Hippocampal formation (tissue), 2 donors: ENCODE measurements at places on chromosomes 3 and 15.
A peak's percentile ranks its signal among the peaks of the same experiment; 100 is the strongest.

- no peak for DNase-seq
These were observed 5.6 kb downstream of the GMPS start for GRCh38 chr3:155876037-155876436.

DNA sequence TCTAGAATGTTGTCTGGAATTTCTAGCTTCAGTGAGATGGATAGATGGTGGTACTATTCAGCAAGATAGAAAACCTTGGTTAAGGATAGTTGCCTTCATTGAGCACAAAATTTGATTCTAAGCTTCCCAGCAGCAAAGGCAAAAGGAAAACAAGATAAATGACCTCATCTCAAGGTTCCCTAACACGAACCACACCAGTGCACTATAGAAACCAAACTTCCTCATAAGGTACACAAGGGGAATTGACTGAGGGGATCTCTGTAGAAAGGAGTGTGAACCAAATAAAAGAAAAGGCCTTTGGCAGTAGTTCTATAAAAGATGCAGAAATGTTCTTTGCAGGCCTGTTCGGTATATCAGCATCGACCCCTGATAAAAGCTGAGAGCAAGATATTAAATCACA lies 288.9 kb downstream of the SHQ1 start:
- no peak for DNase-seq

DNA sequence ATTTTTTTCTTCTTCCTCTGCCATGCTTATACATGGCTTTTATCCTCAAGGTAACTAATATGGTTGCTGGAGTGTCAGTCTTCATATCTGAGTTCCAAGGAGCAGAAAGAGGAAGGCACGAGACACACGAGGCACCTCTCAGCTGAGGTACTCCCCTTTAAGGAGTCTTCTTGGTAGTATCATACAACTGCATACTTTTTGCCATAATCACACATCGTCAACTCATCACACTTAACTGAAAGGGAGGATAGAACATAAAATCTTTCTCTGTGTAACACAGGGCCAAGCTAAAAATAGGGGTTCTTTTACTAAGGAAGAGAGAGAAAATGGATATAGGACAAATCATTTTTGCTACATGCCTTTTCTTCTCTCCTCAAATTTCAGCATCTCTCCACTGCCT lies 104.2 kb downstream of the OXSM start:
- DNase-seq: no peak

- no peak for DNase-seq
These were observed 88.8 kb downstream of the LARS2 start for GRCh38 chr3:45477041-45477725.

DNA sequence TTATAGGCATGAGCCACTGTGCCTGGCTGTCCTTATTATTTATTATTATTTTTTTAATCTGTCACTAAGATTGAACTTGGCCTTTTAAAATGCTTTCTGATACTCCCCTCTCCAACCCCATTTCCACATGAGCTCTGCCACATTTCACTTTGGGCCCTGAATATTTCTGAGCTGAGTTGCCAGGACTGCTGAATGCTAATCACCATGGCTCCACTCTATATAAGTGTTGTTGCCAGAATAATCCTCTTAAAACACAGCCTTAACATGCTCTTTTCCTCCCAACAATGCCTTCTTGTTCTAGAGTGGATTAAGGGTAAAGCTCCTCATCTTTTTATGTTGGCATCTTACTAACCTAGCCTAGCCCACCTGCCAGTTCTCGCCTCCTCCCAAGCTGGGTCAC lies 124.4 kb downstream of the PDZRN3 start:
- DNase-seq: no peak

- DNase-seq: no peak
These were observed 33.3 kb upstream of the TUBGCP5 start for GRCh38 chr15:23072633-23073032.

DNA sequence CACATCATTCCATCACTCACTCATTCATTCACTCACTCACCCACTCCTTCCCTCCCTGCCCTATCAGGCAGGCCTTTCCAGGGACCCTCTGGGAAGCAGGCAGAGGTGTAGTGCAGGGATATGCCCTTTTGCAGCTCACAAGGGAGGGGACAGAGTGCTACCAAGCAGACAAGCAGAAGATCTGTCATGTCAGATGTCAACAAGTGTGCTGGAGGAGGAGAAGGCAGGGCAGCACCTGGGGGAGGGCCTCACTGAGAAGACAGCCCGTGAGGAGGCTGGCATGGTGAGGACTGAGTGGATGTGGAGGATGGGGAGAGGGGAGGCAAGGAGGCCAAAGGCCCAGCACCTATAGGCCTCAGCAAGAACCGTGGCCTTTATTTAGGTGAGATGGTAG lies 15.3 kb downstream of the ABTB1 start:
- no peak for DNase-seq

- no peak for DNase-seq
These were observed 11.2 kb downstream of the DCBLD2 start for GRCh38 chr3:98890181-98890835.

GRCh38 chr3:67196677-67197076 lies 198.6 kb downstream of the KBTBD8 start:
- no peak for DNase-seq

GRCh38 chr3:185929192-185930151 lies 8.3 kb downstream of the TRA2B start:
- no peak for DNase-seq

DNA sequence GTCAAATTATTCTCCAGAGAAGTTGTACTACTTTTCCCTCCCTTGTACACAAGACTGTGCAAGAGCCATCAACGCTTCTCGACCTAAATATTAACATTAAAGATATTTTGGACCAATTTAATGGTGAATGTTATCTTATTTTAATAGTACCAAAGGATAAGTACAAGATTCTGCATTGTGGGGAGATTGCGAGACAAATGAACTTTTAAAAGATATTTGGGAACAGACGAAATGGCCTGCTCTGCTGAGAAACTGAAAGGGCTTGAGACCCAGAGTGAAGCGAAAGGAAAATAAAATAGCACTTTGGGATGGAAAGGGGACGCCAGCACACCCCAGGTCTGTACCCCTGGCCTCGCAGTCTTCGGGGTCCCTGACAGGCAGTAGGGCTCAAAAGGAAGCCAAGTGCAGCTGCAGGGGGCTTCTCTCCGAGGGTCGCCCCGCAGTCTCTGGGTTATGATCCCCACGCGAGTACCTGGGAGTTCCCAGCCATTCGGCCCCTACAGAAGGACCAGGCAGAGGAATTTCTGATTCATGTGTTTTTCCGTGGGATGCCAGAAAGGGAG lies 97.6 kb upstream of the VGLL3 start:
- DNase-seq: peak; percentile 39

GRCh38 chr3:157204431-157204830 lies 44.5 kb upstream of the CCNL1 start:
- no peak for DNase-seq

GRCh38 chr15:73952171-73952912 lies 26.1 kb downstream of the LOXL1 start:
- DNase-seq: no peak

DNA sequence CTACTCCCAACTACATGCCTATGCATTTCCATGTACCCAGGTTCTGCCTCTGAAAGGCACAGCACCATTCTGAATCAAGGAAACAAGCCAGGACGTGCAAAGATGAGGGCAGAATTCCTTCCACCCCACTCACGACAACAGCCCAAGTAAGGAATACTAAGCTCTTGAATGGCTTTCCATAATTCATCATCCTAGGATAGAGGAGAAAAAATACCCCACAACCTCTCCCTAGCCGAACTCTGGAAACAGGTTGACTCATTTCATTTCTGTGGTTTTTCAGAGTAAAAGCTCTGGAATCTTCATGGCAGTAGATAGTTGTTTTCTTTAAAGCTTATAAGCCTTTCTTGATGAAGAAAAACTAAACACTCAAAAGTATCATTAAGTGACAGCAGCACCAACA lies 77.8 kb downstream of the PDZRN3 start:
- DNase-seq: no peak

DNA sequence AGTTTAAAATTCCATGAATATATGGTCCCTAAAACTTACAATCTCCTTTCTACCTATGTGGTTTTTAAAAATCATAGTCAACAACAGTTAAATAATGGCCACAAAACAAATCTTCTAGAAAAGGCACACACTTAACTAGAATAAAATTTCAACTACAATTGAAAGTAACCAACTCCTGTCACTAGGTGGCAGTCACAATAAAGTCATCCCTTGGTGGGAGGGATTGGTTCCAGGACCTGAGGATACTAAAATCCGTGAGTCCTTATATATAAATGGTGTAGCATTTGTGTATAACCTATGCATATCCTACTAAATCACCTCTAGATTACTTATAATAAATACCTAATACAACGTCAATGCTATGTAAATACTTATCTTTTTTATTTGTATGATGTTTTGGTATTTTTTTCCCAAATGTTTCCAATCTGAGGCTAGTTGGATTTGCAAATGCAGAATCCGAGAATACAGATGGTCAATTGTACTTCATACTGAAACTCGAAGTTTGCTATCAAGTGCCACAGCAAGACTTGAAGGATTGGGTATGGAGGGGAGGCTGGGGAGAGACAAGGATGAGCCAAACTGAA lies 172.6 kb downstream of the FMN1 start:
- peak; percentile 52 for DNase-seq

DNA sequence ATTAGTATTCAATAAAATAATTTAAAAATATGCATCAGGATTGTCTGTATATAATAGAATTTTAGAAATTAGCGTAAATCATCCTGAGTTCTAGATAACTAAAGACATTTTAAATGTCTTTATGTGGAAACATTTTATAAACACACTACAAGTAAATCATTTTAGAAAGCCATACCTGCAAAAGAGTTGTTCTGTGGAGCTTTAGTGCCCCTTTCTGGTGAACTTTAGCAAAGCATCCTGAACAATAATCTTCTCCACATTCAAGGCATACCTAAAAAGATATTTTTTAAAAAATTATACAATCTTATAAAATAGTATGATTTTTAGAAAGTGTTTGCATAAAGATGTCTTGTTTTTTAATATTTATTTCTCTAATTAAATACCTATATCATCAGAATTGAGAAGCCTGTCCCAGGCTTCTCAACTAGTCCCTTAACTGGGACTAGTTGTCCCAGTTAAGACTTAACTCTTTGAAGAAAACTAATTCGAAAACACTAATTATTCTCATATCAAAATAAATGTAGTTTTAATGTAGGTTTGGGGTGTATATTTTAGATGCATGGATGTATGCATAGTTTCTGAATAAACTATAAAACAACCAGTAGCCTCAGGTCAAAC lies 29.7 kb downstream of the ZBBX start:
- DNase-seq: no peak

DNA sequence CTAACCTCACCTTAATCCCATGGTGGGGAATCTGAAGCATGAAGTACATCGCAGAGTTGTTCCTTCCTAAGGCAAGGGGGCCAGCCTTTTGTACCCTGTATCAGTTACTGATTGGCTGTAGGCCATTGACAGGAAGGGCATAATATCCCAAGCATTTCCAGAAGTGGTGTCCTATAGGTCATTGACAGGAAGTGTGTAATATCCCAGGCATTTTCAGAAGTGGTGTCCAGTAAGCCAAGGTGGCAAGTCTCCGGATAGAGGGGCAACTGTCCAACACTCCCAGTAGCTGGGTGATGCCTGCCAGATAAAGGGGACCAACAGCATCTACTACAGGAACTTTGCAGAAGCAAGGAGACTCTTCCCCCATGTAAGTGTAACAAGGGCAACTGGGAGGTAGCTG lies 52.1 kb upstream of the MYRIP start:
- DNase-seq: no peak

DNA sequence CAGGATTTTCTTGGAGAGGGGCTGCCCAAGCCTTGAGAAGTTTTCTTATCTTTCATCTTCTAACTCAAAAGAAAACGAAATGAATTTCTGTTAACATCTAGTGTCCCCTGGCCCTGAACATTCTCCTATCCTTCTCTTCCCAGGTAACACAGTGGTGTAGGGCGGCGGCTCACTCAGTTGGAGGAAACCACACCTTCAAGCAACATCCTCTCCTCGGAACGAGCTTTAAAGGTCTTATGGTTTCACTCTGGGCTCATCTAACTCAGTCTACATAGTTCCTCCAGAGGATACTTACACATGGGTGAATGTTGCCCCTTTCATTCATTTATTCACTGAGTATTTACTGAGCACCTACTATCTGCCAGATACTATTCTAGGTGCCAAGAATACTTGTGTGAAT lies 31.0 kb upstream of the KLHL6 start:
- no peak for DNase-seq

- DNase-seq: peak; percentile 40
These were observed 1.6 kb upstream of the SUCNR1 start for GRCh38 chr3:151871639-151872468.

DNA sequence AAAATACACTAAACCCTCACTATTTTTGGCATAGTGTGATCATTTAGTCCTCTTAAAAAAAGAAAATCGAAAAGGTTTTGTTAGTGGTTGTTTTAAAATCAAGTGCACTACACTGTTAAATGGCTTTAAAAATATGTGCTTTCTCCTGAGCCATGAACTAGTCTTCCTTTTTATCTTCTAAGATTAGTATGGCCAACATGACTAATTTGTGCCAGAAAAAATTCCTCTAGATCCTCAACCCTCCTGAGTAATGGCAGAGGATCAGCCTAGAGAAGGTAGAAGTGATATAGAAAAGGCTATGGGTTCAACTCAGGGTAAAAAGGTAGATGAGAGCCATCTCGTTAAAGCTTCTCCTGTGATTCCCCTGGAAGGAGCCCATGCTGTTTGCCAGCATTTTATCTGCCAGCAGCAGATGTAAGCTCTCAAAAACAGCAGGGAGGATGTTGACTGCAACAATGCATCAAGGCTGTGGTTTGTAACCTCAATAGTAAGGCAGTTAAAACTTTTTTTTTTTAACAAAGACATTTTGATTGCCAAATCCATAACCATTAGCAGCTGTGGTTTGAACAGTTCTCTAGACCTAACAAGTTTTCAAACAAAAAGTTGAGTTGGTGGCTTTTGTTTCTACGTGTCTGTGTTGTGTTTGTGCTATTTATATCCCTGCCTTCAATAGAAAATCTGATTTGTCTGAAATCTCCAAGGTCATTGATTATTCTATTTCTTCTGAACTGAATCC lies 30.2 kb upstream of the ZNF609 start:
- DNase-seq: no peak

DNA sequence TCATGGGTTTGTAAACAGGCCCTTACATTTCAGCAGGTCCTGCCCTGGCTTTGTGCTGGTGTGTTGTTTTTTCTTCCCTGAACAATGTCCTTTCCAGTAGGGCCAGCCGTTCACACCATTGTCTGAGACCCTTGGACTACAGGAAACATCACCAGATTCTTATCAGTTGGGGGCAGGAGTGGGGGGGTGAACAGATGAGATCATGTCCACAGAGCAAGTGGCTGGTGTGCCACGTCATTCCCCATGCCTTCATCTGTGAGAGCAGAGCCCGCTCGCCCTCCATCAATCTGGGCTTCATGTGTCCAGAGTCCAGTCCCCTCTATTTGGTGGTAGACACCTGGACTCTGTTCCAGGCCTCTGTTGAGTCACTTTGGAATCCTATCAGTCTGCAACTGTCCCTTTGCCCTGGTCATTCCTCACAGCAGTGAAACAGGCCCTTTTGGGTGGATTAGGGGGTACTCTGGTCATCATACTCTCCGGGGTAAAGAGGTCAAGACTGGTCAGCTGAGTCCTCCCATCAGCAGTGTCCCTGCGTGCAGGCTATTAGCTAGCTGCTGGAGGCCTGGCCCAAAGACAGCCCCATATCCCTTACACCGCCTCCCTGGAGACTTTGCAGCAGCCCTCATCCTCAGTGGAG lies 15.0 kb downstream of the SEMA3G start:
- no peak for DNase-seq

GRCh38 chr3:31776016-31776415 lies 205.0 kb downstream of the OSBPL10 start:
- no peak for DNase-seq

GRCh38 chr3:23667536-23668429 lies 138.0 kb upstream of the UBE2E1 start:
- DNase-seq: no peak
